Effector CD4-positive, alpha-beta T cell (primary cell): ENCODE measurements at places on chromosomes 16 and 17.

DNA sequence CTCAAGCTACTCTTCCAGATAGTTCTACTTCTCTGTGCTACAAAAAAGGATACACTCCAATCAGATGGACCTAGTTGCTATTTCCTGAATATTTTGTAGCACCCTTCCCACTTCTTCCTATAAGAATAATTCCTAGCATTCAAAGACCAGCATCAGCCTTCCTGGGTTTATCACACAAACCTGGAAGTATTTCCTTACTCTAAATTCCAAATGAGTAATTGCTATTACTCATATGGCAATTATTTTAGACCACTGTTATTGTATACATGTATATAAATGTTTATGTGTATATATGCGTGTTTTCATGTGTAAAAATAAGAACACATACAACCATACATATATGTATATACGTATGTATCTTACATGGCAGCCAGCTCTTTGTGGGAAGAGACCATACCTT lies 130.6 kb downstream of the MYO1D start:
- DNase-seq, result no peak

GRCh38 chr16:51243936-51244436 lies 92.9 kb upstream of the SALL1 start:
- no peak for DNase-seq

GRCh38 chr16:8084302-8084701 lies 506.0 kb downstream of the TMEM114 start:
- no peak for DNase-seq

GRCh38 chr16:2967211-2967631 lies 1.9 kb upstream of the PAQR4 start:
- DNase-seq, result no peak
